ENCODE measurements at places on chromosomes 2 and 18. TPM values are rescaled to one million over a fixed set of nuclear protein-coding genes. Genes with fewer than 3 reads are reported as not detected.
A peak's percentile ranks its signal among the peaks of the same experiment; 100 is the strongest.

- no peak overlapping the region for H3K27ac ChIP-seq
- no peaks in the 10 kb centered on the region for H3K27me3 ChIP-seq
- DNase-seq: no peak
- no peak overlapping the region for H3K4me3 ChIP-seq
- no peaks in the 10 kb centered on the region for H3K36me3 ChIP-seq
Observed at GRCh38 chr2:33111002-33111446, 164.3 kb downstream of the LTBP1 start.

DNA sequence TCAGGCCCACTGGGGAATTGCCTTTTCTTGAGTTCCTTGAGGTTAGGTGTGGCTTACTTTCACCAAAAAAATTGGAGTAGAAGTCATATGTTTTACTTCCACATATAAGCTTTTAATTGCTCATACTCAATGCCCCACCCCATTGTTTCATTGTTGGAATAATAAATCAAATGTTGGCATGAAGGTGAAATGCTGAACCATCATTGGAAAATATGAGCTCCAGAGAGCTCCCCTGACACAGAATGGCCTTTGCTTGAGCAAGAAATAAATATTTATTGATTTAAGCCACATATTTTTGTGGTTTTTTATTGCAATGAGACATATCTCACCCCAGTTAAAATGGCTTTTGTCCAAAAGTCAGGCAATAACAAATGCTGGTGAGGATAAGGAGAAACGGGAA, 167.3 kb upstream of the SRD5A2 start:
- H3K4me1 ChIP-seq: no peaks in the 10 kb centered on the region
- H3K36me3 ChIP-seq: peaks cover 24% of the 10 kb centered on the region
- no peak for DNase-seq
- no peaks in the 10 kb centered on the region for H3K27me3 ChIP-seq

SCN1A gene
- 0.13 TPM for total RNA-seq

- DNase-seq: no peak
- no peak overlapping the region for H3K27ac ChIP-seq
- H3K27me3 ChIP-seq: no peaks in the 10 kb centered on the region
- H3K4me1 ChIP-seq: no peaks in the 10 kb centered on the region
- H3K4me3 ChIP-seq: no peak overlapping the region
Observed at GRCh38 chr2:120495586-120495985, 149.7 kb downstream of the INHBB start.

GRCh38 chr2:191994749-191995148, 147.9 kb upstream of the CAVIN2 start:
- H3K36me3 ChIP-seq: no peaks in the 10 kb centered on the region
- H3K4me1 ChIP-seq: peaks cover 4% of the 10 kb centered on the region
- H3K27me3 ChIP-seq: no peaks in the 10 kb centered on the region
- no peak overlapping the region for H3K27ac ChIP-seq

MC5R gene
- not detected for total RNA-seq

DNA sequence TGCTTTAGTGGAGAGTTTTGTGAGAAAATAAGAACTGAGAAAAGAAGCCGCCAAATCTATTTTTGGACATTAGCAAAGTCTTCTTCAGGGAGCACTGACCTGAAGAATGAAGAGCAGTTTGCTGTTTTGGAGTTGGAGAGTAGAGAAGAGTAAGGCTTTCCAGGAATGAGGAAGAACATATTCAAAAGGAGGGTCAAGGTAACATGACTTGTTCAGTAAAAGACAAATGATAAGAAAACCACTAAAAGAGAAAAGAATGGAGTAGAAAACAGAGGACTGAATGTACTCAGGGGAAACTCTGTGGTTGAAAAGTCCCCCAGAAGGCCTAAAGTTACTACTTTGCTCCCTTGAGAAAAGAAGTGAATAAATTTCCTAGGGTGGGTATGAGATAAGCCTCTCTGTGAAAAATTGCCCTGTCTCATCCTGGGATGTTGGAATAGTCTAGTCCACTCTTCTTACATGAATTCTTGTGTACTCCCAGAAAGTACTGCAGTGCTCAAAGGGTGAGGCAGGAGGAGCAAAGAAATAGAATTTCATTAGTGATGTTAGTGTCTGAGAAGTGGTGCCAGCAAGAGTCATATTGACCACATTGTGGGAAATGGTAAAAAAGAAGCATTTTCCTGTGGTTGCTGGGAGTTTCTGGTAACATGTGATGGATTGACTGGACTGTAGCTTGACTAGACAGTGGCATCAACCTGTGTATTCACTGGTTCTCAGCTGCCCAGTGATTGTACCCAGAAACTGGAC, 27.8 kb downstream of the MBD5 start:
- H3K27me3 ChIP-seq: no peaks in the 10 kb centered on the region
- H3K4me1 ChIP-seq: peaks cover 2% of the 10 kb centered on the region
- H3K4me3 ChIP-seq: no peak overlapping the region
- DNase-seq: no peak
- no peaks in the 10 kb centered on the region for H3K36me3 ChIP-seq

GRCh38 chr18:8623549-8624106, 14.4 kb downstream of the RAB12 start:
- no peak for DNase-seq
- no peaks in the 10 kb centered on the region for H3K27me3 ChIP-seq
- H3K4me3 ChIP-seq: peak overlapping the region; percentile 47
- H3K4me1 ChIP-seq: peaks cover 19% of the 10 kb centered on the region

IL36A gene
- not detected for total RNA-seq

- DNase-seq: no peak
- H3K27ac ChIP-seq: no peak overlapping the region
- H3K36me3 ChIP-seq: no peaks in the 10 kb centered on the region
- H3K27me3 ChIP-seq: no peaks in the 10 kb centered on the region
Observed at GRCh38 chr2:8265476-8266226, 416.2 kb upstream of the ID2 start.

DNA sequence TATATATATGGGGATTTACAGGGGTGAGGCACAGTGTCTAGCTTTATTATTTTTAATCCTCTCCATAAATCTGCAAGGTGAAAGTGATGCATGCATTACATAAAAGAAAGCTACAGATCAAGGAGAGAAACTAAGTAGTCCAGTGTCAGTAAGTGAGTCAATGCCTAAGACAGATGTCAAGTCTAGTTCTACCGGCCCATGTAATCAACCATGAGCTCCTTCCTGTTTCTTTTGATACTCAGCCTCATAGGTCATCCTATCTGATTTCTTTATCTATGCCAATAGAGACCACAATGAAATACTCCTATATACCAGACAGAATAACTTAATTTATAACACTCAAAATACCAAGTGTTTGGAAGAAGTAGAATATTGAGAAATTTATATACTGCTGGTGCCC, 20.2 kb upstream of the GYPC start:
- H3K36me3 ChIP-seq: no peaks in the 10 kb centered on the region
- DNase-seq: no peak
- H3K4me1 ChIP-seq: no peaks in the 10 kb centered on the region

DNA sequence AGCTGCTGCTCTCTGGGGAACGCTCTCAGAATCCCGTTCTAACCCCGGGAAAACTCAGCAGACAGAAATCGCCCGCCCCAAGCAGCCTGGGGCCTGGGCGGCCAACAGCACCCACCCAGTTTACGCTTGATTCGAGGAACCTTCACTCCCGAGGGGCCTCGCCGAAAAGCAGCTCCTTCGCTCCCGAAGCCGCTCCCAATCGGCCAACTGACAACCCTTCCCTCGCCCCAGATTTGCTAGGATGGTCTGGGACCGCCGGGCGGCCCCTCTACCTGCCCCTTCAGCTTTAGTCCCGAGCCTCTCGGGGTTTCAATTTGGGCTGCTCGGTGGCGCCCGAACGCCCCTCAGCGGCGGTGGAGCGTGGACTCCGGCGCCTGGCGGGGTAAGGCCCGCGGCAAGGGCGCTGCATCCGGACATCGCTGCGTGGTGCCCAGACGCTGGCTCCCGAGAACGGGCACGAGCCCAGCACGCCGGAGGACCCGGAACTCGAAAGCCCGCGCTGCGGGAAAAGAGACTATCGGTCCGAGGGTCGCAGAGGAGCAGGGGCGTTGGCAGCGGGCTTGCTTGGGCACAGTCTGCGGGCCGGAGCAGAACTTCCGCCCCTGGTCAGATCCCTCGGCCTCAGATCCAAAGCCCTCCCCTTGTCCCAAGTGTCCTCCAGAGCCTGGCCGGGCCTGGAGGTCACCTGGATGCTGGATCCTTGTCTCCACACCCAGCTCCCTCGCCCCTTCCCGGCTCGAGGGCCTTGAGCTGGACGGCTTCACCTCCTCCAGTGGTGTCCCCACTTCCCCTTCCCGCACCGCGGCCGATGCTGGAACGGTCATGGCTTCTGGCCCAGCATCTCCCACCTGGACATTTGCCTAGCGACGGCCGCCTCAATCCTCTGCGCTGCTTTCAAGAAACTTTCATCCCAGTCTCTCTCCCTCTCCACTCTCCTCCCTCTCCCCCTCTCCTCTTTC, 3.0 kb upstream of the OTX1 start:
- peak; percentile 71 for DNase-seq
- peaks cover 31% of the 10 kb centered on the region for H3K27me3 ChIP-seq
- H3K27ac ChIP-seq: no peak overlapping the region
- peaks cover 3% of the 10 kb centered on the region for H3K4me1 ChIP-seq
- no peaks in the 10 kb centered on the region for H3K36me3 ChIP-seq

PPP1CB gene
- total RNA-seq: 183 TPM

- H3K27ac ChIP-seq: no peak overlapping the region
- no peaks in the 10 kb centered on the region for H3K27me3 ChIP-seq
- H3K36me3 ChIP-seq: no peaks in the 10 kb centered on the region
- peaks cover 2% of the 10 kb centered on the region for H3K4me1 ChIP-seq
- no peak overlapping the region for H3K4me3 ChIP-seq
Observed at GRCh38 chr18:2244641-2245040, 326.7 kb downstream of the METTL4 start.

TUBB8B gene
- total RNA-seq: 0.72 TPM

DNA sequence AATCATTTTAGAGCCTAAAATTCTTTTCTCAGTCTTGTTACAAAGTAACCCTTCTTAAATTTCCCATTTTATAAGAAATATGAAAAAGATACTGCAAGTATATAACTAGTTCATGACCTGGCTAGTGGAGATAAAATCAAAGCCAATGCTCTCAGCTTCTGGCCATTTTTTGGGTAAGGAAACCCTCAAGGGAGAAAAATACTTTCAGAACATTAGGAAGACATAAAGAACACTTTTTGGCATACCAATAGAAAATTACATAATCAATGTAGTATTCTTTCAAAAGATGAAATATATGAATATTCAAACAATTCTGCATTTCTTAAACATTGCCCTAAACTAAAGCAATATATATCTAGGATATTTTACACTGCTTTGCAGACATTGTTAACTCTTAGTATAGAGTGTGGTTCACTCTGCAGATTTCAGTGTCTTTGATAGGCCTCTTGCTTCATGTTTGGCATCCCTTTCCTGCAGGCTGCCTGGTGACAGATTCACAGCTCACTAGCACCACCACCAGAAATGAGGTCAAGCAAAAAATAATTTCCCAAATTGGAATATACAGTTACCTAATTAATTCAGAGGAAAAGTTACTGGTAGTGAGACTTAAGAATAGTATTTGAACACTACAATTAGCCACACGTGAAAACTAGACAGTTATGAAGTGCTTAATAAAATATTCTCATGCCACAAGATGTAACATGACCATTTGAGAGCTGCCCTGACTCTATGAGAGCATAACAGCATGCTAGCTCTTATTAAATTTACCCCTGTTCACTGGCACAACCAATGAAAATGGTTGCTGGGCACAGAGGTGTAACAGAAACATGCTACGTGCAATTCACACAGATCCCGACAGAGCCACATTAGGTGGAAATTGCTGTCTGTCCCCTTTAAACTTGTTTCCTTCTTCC, 36.0 kb downstream of the PAIP2B start:
- H3K27me3 ChIP-seq: no peaks in the 10 kb centered on the region
- no peak overlapping the region for H3K4me3 ChIP-seq
- no peak overlapping the region for H3K27ac ChIP-seq
- no peaks in the 10 kb centered on the region for H3K4me1 ChIP-seq
- H3K36me3 ChIP-seq: peaks cover 9% of the 10 kb centered on the region
- DNase-seq: no peak

MOB1A gene
- 95.1 TPM for total RNA-seq

- no peaks in the 10 kb centered on the region for H3K27me3 ChIP-seq
- H3K27ac ChIP-seq: no peak overlapping the region
- H3K4me1 ChIP-seq: no peaks in the 10 kb centered on the region
- no peaks in the 10 kb centered on the region for H3K36me3 ChIP-seq
- H3K4me3 ChIP-seq: 0 out of 3 replicates have a peak overlapping the region, but pooled peaks have one; percentile 64
- no peak for DNase-seq
Observed at GRCh38 chr2:238422285-238422684, 4.4 kb upstream of the ASB1 start.

- H3K27ac ChIP-seq: no peak overlapping the region
- no peaks in the 10 kb centered on the region for H3K4me1 ChIP-seq
- H3K36me3 ChIP-seq: peaks cover 2% of the 10 kb centered on the region
- no peak for DNase-seq
- H3K4me3 ChIP-seq: no peak overlapping the region
Observed at GRCh38 chr2:104547221-104547620, 306.7 kb upstream of the POU3F3 start.

All from H9 (cell line).